Calu3 (cell line): ENCODE measurements at places on chromosomes 12 and 14. TPM values are rescaled to one million over a fixed set of nuclear protein-coding genes. Genes with fewer than 3 reads are reported as not detected.

DNA sequence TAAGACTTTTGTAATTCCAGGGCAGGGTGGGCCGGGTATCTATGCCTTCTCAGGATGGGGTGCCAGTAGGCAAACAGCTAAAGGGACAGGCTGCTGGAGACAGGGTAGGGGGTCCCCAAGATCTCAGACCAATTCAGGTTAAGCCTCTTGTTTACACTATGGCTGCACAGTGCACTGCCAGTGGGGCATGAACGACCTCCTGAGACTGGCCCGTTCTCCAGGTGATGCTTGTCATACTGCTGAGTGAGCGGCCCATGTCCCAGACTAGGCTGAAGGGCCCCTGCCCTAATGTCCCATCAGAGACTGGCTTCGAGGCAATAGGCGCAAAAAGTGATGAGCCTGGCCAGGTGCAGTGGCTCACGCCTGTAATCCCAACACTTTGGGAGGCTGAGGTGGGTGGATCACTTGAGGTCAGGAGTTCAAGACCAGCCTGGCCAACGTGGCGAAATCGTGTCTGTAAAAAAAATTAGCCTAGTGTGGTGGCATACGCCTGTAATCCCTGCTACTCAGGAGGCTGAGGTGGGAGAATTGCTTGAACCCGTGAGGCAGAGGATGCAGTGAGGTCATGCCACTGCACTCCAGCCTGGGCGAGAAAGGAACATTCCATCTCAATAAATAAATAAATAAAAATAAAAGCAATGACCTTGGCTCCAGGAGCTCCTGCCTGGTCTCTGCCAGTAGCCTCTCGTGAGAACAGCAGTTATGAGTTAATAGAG is 12.6 kb downstream of the SLC25A29 start:
- DNase-seq, result no peak

- no peak for DNase-seq
Measured at GRCh38 chr12:100372853-100373640, 16.2 kb downstream of the SLC17A8 start.

DNA sequence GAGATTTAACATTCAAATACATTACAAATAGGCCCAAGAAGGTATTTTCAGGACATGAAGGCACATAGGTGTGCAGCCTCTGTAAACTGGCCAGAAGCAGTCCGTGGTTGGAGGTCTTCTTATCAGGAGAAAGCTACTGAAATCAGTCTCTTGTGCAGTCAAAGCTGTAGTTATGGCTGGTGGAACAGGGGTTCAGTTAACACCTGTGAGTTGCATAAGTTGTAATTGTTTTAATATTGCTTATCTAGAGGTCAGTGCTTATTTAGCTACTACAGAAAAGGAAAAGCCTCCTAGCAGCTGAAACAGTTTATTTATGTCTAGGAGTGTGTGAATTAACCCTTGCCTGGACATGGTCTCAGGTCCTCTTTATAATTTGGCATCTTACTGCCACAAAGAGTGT is 377.6 kb upstream of the MDGA2 start:
- no peak for DNase-seq

DNA sequence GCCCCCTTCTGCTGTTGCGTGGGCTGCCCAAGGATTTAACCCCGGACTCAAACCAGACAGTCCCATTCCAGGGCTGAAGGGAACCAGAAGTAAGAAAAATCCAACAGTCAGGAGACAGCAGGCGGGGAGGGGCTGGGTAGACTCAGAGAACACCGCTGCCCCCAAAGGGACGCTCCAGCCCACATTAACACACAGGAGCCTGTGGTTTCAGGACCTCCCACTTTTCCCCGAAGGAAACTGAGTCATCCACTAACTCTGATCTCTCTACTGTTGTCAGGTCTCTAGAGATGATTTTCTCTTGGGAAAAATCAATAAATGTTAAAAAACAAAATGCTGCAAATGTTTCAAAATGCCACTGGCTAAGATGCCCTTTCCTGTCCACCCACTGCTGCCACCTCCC is 41.6 kb downstream of the FBXO21 start:
- no peak for DNase-seq

GRCh38 chr12:115296613-115297198 is 612.7 kb upstream of the TBX3 start:
- no peak for DNase-seq

DNA sequence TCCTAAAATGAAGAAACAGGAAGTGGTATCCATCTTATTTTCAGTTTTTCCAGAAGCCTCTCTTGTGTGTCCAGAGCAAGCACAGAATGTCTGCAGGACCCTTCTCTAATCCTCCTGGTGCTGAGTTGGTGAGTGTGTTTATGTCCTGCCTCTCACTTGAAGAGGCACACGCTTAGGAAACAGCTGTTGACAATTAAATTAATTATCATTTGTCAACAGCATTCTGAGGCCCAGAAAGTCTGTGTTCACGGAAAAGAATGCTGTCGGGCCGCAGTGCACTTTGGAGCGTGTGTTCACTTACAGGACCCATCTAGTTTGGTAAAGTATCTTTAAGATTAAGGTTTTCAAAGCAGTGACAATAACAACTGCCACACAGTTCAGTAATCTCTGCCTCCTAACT is 70.5 kb downstream of the LMNTD1 start:
- no peak for DNase-seq

The PLBD1 gene
- 75.3 and 98.1 TPM in 2 replicates for total RNA-seq

GRCh38 chr12:94272280-94272679 is 123.9 kb downstream of the PLXNC1 start:
- DNase-seq, result no peak

- DNase-seq, result no peak
Measured at GRCh38 chr12:68069275-68069674, 80.0 kb downstream of the IFNG-AS1 start.

- DNase-seq, result no peak
Measured at GRCh38 chr12:8553088-8553627, 12.5 kb upstream of the CLEC4E start.

- DNase-seq, result no peak
Measured at GRCh38 chr12:68376901-68377300, 44.7 kb upstream of the MDM1 start.

The SSTR1 gene
- total RNA-seq, result 0.24 TPM in 2 replicates

The INSM2 gene
- not detected in 2 replicates for total RNA-seq

DNA sequence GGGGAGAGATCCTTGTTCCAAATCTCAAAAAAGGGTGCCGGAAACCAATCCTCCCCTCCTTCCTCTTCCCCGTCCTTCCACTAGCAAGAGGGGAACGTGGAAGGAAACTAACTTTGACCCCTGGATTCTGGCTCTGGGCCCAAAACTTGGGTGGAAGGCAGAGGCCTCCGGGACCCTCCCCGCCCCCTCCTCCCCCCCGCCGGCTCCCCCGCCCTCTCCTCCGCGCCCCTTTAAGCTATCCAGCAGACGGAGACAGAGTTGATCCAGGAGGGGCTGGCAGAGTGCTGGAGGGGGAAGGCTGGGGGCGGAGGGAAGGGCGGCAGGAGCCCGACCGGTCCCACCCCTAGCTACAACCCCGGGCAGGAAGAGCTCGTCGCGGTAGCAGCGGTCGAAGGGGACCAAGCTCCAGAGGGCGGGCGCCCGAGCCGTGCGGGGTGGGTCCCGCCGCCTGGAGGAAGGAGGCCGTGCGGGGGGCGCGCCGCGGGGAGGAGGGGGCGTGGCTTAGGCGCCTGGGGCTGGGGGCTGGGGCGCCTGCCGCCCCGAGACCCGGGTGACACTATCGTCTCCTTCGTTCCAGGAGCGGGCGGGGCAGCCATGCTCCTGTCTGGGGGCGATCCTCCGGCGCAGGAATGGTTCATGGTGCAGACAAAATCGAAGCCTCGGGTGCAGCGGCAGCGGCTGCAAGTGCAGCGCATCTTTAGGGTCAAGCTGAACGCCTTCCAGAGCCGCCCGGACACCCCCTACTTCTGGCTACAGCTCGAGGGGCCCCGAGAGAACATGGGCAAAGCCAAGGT is at the start of gene NYNRIN:
NYNRIN (plus strand) TSS at position 351 of the 794 bp plus-strand sequence; CDS start at position 595, 244 bp downstream.
- peak; percentile 42 for DNase-seq

DNA sequence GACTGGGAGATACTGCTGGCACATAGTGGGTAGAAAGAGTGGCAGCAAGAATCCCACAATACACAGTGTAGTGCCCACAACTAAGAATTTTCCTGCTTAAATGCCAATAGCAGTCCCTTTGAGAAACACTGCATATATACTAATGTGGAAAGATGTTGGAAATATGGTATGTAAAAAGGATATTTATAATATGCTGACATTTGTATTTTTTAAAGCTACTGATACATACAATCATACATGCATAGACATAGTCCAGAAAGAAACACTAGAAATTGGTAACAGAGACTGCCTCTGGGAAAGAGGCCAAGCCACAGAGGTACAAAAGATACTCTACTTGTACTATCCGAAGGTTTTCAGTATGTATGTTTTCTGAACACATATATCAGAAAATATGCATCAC is 30.3 kb downstream of the TRIP11 start:
- no peak for DNase-seq
